Activated CD4-positive, alpha-beta T cell treated with anti-CD3 and anti-CD28 coated beads for 1 hour (primary cell): ENCODE measurements at places on chromosomes 6 and 20.

DNA sequence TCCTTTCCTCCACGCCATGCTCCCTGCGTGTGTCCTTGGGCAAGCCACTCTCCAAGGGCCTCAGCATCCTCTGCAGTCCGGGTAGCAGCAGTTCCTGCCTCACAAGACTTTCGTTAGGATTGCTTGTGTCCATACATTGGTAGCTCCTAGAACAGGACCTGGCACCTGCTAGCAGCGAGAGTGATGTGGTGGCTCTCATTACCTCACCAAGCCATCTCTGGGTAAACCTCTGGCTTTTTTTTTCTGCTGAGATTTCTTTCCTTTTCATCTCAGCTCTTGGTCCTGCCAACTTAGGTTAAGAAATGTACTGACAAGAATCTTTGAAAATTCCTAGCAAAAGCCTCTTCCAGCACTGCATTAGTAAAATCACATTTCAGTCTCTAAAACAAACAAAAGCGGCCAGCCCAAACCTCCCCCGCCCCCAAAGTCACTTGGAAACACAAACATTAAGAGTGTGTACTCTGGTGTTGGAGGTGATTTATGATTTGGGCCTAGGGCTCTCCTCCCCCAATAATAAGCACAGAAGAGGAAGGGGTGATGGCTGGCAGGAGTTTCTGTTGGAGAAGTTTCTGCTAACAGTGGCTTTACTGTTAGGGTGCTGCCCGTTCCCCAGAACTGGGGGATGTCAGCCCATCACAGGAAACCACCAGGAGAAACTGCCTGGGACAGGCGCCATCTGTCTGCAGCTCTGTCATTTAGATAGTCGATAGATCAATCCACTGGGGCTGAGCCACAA, 199.2 kb downstream of the CD83 start:
- DNase-seq = no peak

- no peak for DNase-seq
Observed at GRCh38 chr20:21124190-21124589, 1.7 kb upstream of the KIZ start.

GRCh38 chr6:47188588-47189021, 121.1 kb downstream of the TNFRSF21 start:
- no peak for DNase-seq

DNA sequence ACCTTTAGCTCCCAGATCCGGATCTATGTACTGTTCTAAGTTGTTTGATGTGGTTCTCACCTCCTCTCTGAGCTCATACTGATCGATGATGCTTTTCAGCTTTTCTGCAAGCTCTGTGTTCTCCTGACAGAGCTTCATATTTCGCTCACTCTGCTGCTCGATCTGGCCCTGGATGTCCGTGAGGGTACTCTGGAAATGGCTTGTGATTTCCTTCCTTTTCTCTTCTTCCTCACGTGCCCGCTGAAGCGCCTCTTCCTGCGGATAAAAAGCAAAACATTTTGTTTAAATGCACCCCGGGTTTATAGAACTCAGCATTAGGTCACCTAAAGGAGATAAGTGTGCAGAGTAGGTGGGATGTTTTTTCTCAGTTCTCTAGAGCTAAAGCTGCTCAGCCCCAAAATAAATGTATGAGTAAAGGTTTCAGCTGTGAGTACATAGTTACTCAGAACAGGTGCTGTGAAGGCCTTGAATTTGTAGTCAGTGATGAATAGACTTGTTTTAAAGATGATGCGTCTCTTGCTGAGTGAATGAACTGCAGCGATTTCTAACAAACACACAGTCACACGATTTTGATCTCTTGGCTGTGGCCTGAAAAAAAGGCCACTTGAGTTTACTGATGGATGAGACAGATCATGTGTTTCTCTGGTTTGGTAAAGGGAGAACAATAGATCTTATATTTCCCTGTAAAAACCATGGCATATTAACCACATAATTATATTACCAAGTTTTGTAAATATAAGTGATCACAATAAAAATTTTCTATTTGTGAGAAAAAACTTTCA, 29.1 kb downstream of the TXLNB start:
- DNase-seq = no peak

- DNase-seq = no peak
Observed at GRCh38 chr6:127131275-127131674, 12.8 kb downstream of the RSPO3 start.

GRCh38 chr20:64064145-64064698, 1.2 kb downstream of the TCEA2 start:
- no peak for DNase-seq

DNA sequence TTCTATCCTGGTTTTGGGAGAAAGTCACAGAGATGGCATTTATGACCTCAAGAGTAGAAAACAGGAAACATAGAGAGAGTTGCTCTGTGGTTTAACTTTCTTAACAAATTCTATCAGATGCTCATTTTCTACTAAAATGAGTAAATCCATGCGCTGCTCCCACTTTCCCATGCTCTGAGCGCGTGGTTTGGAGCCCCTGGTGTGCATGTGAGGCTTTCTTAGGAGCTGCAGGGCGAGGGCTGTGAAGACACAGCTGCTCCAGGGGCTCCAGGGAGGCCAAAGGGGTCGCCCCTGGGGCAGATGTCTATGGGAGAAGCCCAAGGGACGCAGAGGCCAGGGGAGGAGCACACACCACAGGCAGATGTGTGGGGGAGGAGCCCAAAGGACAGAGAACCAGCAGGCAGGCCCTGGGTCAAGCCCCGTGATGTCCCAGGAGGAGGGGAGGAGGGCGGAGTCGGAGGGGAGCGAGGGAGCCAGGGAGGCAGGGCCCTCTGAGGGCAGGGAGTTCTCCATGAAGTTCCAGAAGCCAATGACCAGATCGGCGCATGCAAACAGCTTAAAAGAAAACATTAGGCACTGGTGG, 122.9 kb downstream of the IRF4 start:
- no peak for DNase-seq

DNA sequence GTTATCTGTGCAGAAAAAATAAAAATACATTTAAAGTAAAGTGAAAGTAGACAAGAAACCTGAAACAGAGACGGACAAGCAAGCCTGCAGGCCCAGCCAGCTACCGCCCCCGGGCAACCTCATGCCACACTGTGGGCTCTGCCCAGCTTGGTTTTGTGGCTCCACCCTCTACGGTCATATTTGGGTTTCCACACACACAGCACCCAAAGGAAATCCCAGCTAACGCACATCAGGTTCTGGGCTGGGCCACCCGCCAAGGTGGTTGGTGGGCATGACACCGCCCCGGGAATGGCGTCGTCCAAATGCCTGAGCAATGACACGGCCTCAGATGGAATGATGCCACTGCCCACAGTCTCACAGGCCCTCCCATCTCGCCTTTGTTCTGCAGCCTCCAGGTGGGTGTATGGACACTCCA, 22.9 kb downstream of the FAM110A start:
- no peak for DNase-seq

- DNase-seq = no peak
Observed at GRCh38 chr6:110971468-110971867, 10.4 kb upstream of the RPF2 start.

DNA sequence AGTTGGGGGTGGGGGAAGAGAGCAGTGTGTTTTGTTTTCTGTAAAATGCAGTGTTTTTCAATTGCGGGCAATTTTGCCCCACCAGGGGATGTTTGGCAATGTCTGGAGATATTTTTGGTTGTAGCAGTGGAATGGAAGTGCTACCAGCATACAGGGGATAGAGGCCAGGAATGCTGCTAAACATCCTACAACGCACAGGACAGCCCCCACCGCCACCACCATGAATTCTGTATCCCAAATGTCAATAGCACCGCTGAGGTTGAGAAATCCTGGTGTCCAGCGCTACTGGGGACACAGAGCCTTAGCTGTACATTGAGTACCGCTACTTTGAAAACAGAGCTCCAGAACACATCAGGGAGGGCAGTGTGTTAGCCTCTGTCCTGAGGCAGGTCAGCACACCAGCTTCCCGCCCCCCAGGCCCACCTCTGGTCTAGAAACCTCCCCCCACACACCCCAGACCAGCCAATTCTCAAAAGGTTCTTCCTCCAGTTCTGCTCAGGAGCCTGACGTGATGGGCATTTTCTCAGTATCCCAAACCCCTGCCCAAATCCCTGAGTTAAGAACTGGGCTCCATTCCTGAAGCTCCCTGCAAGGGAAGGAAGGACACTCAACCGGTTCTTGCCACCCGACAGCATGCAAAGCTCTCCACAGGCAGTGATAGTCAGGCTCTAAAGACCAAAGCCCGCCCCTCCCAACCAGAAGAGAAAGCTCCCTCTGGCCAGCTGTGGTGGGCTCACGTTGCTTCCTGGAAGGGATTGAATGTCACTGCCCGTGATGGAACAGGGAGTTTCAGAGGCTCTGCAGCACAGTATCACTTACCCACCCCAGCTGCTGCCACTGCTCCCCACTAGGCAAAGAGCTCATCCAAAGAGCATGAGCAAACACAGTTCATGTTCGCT, 321.5 kb upstream of the JARID2 start:
- DNase-seq = no peak

DNA sequence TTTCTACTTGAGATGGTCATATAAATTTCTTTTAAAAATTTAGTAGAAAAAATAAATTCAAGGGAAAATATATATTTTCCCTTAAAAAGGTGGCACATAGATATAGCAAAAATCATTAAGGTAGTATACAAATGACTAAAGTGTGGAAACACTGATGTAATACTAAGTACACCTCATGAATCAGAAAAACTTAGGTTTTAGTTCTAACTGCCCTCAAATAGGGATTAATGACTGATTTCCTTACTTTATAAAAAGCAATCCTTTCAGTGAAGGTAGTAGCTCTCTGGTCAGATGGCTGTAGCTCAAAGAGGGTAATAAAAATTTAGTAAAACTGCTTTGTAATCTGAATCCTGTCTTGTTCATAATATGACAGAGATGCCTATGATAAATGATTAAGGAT, 63.5 kb downstream of the FYN start:
- no peak for DNase-seq

GRCh38 chr20:1803061-1803931, 91.9 kb upstream of the SIRPA start:
- DNase-seq = no peak

DNA sequence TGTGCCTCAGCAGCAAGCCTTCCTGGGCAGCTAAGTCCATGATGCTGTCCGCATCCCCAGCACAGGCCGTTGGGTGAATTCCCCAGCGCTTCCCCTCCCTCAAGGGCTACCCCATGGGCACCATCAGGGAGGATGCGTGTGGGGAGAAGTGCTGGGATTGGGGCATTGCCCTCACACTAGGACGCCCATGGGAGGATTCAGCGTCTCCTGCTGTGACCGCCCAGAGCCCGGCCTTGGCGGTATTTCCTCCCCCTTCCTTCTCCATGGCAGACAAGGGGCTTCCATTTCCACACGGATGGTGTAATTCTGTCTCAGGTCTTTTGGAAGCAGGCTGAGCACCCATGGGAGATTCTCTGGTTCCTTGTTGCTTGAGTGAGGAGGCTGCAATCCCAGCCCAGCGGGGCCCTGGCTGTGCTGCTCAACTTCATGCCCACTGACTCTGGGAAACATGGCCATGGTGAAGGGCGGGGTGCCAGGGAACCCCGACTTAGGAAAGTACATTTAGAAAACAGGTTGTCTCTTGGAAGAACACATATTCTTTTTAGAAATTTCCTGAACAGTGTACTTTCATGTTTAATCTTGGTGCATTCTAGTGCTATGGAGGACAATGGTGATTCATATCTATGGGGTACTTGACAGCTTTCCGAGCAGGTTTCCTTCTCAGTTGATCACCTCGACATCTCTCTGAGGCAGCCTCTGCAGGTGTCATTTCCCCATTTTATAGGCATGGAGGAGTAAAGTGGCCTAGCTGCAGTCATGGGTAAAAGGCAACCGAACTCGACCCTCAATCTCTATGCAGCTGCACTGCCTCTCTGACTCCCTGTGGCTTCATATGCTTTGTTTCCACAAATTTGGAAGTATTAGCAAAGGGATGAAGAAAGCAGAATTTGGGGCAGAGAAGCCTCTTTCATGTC, 178.2 kb upstream of the CST7 start:
- DNase-seq = no peak

- no peak for DNase-seq
Observed at GRCh38 chr6:113995634-113996033, 24.7 kb upstream of the HDAC2 start.

DNA sequence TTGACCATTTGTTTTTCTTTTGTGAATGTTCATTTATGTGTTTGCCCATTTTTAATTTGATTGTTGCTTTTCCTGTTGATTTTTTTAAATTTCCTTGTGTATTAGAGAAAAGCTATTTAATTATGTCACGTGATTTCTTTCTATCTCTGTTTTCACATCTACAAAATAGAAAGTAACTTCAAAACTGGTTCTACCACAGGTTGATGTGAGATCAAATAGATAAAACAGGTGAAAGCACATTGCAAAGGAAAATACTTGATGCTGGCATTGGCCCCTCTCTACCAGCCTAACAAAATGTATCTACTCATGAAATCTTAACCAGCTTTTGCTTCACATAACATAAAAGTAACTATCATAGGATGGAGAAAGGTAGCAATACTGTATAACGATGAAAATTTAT, 129.2 kb downstream of the TMEM242 start:
- DNase-seq = no peak

DNA sequence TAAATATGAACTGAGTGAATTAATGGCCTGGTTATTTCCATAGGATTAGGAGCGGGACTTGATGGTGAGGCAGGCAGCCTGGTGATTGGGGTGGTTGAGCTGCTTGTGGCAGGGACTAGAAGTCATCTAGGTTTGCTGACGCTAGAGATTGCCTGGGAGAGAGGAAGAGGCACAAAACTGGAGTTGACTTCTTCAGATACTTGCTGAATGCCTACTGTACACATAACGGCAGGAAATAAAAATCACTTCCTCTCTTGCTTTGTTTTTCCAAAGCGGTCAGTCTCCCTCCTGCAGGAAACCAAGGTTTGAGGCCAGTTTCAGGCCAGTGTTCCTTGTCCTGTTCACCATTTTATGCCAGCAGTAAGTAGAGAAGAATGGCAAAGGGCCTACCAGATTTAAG, 36.7 kb upstream of the MYLIP start:
- DNase-seq = no peak

- DNase-seq = no peak
Observed at GRCh38 chr6:6057442-6058053, 50.8 kb upstream of the NRN1 start.

DNA sequence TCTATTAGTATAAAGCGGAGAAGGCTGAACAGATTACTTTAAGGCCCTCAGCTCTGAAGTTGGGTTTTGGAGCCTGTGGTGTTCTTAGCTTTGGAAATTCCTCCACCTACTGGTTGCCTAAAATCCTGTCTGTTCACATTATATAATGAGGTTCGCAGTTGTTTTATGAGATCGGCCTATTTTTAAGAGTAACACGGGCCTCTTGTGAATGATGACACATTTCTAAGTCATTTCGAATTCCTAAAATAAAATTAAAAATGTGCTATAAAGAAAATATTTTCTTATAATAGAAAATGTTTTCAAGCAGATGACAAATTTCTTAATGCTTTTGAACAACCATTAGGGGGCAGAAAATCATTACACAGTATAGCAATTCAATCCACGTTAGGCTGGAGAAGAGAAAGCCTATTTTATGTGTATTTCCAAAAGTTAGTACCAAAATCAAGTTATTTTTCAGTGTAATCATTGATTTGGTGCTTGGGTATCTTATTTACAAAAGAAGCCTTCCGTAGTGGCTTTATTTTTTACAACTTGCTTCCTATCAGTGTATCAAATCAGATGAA, 15.8 kb upstream of the FAM8A1 start:
- DNase-seq = no peak
